Mucosa of gallbladder (tissue), 1 donor: ENCODE measurements at places on chromosomes 12 and 14. TPM values are rescaled to one million over a fixed set of nuclear protein-coding genes. Genes with fewer than 3 reads are reported as not detected.

CCT2 gene
- 86.5 TPM for total RNA-seq

MYBPC1 gene
- total RNA-seq, result 0.55 TPM

PFDN5 gene
- total RNA-seq, result 420 TPM

ADGRD1 gene
- 96.1 TPM for total RNA-seq

GRCh38 chr14:73491256-73492042, 716 bp downstream of the RIOX1 start:
- DNase-seq, result peak; percentile 60

DNA sequence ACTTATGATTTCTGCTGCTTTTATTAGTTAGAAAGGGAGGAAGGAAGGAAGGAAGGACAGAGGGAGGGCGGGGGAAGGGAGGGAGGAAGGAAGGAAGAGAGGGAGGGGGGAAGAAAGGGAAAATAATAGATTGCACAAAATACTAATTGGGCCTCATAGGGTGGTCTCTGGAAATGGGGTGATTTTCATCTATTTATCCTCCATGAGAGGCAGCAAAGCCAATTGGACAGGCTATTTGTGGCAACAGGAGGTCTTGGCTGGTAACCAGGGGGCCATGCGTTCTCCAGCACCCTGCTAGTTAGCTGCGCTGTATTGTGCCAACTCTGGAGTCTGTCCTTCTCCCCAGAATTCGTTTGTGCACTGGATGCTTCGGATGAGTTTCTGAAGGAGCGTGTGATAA, 24.1 kb upstream of the PAPOLA start:
- no peak for DNase-seq

- DNase-seq, result no peak
Measured at GRCh38 chr12:18468246-18469075, 207.1 kb downstream of the PIK3C2G start.

GRCh38 chr14:100018482-100018881, 46.7 kb upstream of the EVL start:
- DNase-seq, result no peak

DNA sequence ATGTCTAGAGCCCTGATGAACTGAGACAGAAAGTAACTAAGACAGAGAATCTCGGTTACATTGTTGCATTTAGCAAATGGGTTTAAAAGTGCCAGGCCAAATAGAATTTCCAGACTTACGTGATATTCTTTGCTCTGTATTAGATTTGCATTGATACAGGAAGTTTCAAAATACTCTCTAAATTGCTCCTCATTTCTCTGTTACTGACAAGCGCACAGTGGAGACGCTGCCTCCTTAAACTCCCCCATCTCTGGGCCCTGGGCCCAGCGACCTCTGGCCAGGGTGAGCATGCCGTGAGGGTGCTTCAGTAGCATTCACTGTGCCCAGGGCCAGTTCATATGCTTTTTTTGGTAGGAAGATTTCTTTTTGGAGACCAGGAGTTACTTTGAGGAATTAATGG, 22.9 kb upstream of the EVL start:
- DNase-seq, result no peak
